Activated T-cell treated with anti-CD3 and anti-CD28 coated beads, Interleukin-2, amount 50 U/mL, for 72 hours (primary cell): ENCODE measurements at places on chromosomes 4 and X. TPM values are rescaled to one million over a fixed set of nuclear protein-coding genes. Genes with fewer than 3 reads are reported as not detected.

The ZNF157 gene
- total RNA-seq, result 0.67 TPM

The PCSK1N gene
- total RNA-seq, result 2.8 TPM

The TMEM255A gene
- not detected for total RNA-seq

The VCX3B gene
- not detected for total RNA-seq

The RS1 gene
- total RNA-seq, result not detected

The GAGE12H gene
- not detected for total RNA-seq

The FRAS1 gene
- total RNA-seq, result 0.10 TPM

The FHDC1 gene
- total RNA-seq, result 0.10 TPM

The ZNF280C gene
- total RNA-seq, result 6.4 TPM

The ADH1C gene
- total RNA-seq, result not detected

- no peaks in the 10 kb centered on the region for H3K36me3 ChIP-seq
- no peak overlapping the region for H3K27ac ChIP-seq
- H3K27me3 ChIP-seq, result no peaks in the 10 kb centered on the region
- H3K4me3 ChIP-seq, result no peak overlapping the region
- no peaks in the 10 kb centered on the region for H3K4me1 ChIP-seq
- no peak for DNase-seq
Observed at GRCh38 chrX:116384406-116384954, 51.9 kb upstream of the SLC6A14 start.

DNA sequence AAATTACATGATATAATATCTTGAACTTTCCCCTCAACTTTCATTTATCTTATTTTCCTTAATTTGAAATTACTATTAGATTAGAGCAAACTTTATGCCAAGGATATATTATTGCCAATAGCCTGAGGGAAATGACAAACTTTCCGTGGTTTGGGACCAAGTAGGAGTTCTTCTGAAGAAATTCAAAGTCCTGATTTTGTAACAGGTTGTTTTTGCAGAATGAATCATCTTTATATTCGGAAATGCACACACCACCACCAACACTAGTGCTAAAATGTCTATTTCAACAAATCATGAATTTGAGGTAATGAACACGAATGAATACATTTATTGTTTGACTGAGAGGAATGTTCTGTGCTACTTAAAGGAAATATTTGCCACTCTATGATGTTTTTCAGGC lies 226.7 kb downstream of the GRIA2 start:
- H3K4me3 ChIP-seq, result no peak overlapping the region
- H3K36me3 ChIP-seq, result no peaks in the 10 kb centered on the region
- H3K4me1 ChIP-seq, result no peaks in the 10 kb centered on the region
- H3K27me3 ChIP-seq, result no peaks in the 10 kb centered on the region

- H3K4me1 ChIP-seq, result no peaks in the 10 kb centered on the region
- no peak overlapping the region for H3K27ac ChIP-seq
- H3K27me3 ChIP-seq, result no peaks in the 10 kb centered on the region
- DNase-seq, result no peak
- H3K36me3 ChIP-seq, result no peaks in the 10 kb centered on the region
Observed at GRCh38 chr4:107379054-107379869, 340.8 kb downstream of the PAPSS1 start.

DNA sequence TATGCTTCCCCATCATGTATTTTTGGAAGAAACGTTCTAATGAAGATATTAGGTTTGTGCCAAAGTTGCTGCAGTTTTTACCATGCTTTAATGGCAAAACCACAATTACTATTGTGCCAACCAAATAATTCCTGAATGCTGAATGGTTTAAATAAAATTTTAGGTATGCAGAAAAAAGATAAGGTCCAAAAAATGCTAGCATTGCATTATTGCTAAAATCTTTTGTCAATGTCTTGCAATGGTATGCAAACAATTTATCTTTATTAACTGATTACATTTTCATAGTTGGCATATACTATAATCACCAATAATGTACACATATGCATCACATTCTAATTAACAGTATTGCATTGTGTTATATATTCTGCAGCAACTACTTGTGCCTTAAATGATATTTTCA lies 1657.4 kb upstream of the IGFBP7 start:
- H3K4me1 ChIP-seq, result no peaks in the 10 kb centered on the region
- no peaks in the 10 kb centered on the region for H3K27me3 ChIP-seq
- no peak overlapping the region for H3K27ac ChIP-seq
- peaks cover 2% of the 10 kb centered on the region for H3K36me3 ChIP-seq
- DNase-seq, result no peak
- no peak overlapping the region for H3K4me3 ChIP-seq

DNA sequence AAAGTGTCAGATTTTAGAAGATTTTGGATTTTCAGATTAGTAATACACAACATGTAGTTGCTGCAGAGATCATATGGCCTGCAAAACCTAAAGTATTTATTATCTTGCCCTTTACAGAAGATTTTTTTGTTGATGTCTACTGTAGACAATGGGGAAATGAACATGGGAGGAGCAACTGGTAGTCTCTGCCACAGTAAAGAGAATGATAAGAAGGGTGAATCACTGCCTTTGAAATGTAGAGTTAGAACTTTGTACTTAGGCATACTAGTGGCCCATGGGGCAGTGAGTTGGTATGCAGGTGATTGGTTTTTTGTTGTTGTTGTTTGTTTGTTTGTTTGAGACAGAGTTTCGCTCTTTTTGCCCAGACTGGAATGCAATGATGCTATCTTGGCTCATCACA lies 50.1 kb downstream of the GAB1 start:
- H3K27ac ChIP-seq, result no peak overlapping the region
- H3K36me3 ChIP-seq, result no peaks in the 10 kb centered on the region
- DNase-seq, result no peak
- no peaks in the 10 kb centered on the region for H3K4me1 ChIP-seq
- no peak overlapping the region for H3K4me3 ChIP-seq

- no peaks in the 10 kb centered on the region for H3K27me3 ChIP-seq
- DNase-seq, result no peak
- H3K27ac ChIP-seq, result no peak overlapping the region
- H3K4me3 ChIP-seq, result no peak overlapping the region
- peaks cover 2% of the 10 kb centered on the region for H3K36me3 ChIP-seq
Observed at GRCh38 chr4:142091691-142092182, 455.4 kb downstream of the IL15 start.

- DNase-seq, result no peak
- H3K27ac ChIP-seq, result no peak overlapping the region
- peaks cover 6% of the 10 kb centered on the region for H3K4me1 ChIP-seq
- no peak overlapping the region for H3K4me3 ChIP-seq
- H3K27me3 ChIP-seq, result no peaks in the 10 kb centered on the region
- no peaks in the 10 kb centered on the region for H3K36me3 ChIP-seq
Observed at GRCh38 chr4:113880240-113881028, 99.0 kb downstream of the ARSJ start.

DNA sequence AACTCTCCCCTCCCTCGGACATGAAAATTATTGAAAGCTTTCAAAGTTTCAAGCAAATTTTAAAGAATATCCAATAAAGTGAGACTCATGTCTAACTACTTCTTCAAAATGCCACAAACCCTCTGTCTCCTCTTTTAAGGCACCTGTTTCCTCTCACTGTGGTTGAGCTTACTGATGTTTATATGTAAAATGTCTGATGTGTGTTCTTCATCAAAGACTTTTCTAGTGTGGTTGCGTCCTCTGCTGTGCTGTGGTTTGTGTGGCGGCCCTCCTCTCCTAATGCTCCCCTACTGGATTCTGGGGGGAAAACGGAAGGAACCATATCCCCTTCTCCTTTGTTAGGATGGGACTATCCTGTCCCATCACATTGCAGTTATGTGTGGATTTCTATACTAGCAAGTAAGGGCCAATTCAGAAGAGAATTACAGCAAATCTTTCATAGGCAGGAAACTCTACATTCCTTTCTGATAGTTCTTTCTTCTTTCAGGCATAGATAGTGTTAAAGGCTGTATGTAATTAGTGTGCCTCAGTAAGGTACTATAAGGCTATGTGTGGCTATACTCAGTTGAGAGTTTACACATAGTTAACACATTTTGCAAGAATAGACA lies 221.0 kb upstream of the GPRIN3 start:
- peaks cover 14% of the 10 kb centered on the region for H3K4me1 ChIP-seq
- no peak overlapping the region for H3K4me3 ChIP-seq
- H3K27me3 ChIP-seq, result peaks cover 46% of the 10 kb centered on the region
- no peak for DNase-seq

- H3K36me3 ChIP-seq, result no peaks in the 10 kb centered on the region
- no peaks in the 10 kb centered on the region for H3K4me1 ChIP-seq
- H3K27me3 ChIP-seq, result no peaks in the 10 kb centered on the region
- no peak overlapping the region for H3K27ac ChIP-seq
- no peak overlapping the region for H3K4me3 ChIP-seq
Observed at GRCh38 chr4:19512086-19512485, 739.6 kb upstream of the SLIT2 start.

GRCh38 chr4:157882901-157883300 lies 289.9 kb downstream of the GASK1B start:
- no peak overlapping the region for H3K4me3 ChIP-seq
- no peak for DNase-seq
- H3K27ac ChIP-seq, result no peak overlapping the region
- no peaks in the 10 kb centered on the region for H3K27me3 ChIP-seq
- H3K36me3 ChIP-seq, result no peaks in the 10 kb centered on the region

DNA sequence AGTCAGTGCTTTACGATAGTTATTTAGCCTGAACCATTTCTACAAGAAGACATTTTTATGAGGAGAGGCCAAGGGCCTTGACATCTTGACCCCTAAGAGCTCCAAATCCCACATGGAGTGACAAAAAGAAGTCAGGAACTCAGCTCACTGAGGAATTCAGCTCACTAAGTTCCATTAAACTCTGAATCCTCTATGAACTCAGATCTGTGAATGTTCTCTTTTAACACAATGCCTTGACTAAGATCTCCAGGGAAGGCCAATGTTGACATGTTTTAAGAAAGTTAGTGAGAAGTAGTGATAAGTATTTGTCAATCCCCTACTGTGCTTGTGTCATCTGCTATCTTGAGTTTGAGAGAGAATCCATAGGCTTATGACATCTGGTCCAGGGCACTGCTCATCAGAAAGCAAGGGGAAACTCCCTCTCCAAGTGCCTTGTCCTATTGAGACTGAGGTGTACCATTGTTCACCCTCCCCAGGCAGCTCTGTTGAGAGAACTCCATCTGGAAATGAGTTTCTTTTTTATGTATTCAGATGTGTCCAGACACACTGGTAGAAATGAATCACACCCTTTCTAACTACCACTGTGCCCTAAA lies 68.7 kb upstream of the PCDH19 start:
- H3K27ac ChIP-seq, result no peak overlapping the region
- DNase-seq, result no peak
- H3K36me3 ChIP-seq, result no peaks in the 10 kb centered on the region
- H3K4me3 ChIP-seq, result no peak overlapping the region
- no peaks in the 10 kb centered on the region for H3K4me1 ChIP-seq

GRCh38 chrX:111830571-111830970 lies 45.4 kb upstream of the TRPC5OS start:
- peaks cover 23% of the 10 kb centered on the region for H3K27me3 ChIP-seq
- H3K4me3 ChIP-seq, result no peak overlapping the region
- H3K4me1 ChIP-seq, result no peaks in the 10 kb centered on the region
- H3K27ac ChIP-seq, result no peak overlapping the region

GRCh38 chrX:92351511-92351910 lies 572.3 kb downstream of the PCDH11X start:
- no peaks in the 10 kb centered on the region for H3K4me1 ChIP-seq
- H3K27ac ChIP-seq, result no peak overlapping the region
- H3K36me3 ChIP-seq, result no peaks in the 10 kb centered on the region
- H3K4me3 ChIP-seq, result no peak overlapping the region
- no peaks in the 10 kb centered on the region for H3K27me3 ChIP-seq

DNA sequence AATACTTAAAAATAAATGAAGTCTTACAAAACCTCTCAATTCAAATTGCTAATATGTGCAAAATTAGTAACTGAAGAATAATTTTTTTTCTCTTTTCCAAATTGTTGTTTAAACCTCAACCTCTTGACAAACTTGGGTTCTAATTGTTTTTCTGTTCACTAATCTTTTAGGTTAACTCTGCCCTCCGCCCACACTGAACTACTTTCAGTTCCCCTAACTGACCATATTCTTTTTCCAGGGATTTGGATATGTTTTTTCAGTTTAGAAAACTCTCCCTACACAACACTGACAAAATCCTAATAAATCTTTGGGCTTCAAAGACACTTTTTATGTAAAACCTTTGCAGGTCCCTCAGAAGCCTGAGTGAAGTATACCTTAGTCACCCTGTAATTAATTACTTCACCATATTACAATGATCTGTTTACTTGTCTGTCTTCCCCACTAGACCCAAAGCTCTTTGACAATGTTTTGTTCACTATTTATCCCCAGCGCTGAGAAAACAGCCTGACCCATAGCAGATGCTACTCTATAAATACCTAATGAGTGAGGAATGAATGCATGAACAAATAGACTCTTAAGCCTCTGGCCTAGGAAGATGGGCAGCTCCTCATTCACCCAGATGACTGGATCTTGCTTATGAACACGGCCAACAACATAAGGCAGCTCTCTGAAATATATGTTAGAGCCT lies 134.9 kb downstream of the MAML3 start:
- H3K36me3 ChIP-seq, result no peaks in the 10 kb centered on the region
- H3K27ac ChIP-seq, result no peak overlapping the region
- H3K4me3 ChIP-seq, result no peak overlapping the region
- H3K4me1 ChIP-seq, result no peaks in the 10 kb centered on the region
- DNase-seq, result no peak

DNA sequence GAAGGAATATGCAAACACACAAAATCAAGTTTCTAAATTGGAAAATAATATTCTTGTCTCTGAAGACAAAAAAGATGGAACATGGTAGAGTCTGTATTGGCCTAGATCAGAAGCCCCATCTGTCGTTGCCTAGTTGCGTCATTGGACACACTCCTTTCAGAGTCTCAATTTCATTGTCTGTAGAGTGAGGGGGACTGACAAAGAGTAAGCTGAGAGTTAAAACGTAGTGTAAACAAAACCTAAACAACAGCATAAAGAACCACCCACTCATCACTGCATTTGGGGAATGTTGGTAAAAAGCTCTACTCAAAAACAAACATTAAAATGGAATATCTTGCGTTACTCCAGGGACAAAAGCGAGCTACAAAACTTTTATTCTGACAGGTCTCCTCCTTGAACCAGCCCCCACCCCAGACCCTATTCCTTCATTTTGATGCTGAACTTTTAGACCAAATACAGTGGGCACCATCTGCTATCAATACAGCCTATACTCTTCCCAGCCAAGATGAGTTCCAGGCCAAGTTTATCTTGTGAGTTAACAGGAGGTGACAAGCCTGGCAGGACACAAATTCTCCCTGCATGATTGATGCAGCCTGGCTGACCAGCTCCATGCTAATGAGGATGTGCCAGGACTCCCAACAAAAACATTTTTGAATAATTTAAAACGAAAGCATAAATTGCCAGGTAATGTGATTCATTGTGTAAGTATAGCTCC lies 125.2 kb downstream of the COL25A1 start:
- no peaks in the 10 kb centered on the region for H3K4me1 ChIP-seq
- H3K27ac ChIP-seq, result no peak overlapping the region
- H3K27me3 ChIP-seq, result no peaks in the 10 kb centered on the region
- H3K4me3 ChIP-seq, result no peak overlapping the region
- no peak for DNase-seq

- no peak overlapping the region for H3K27ac ChIP-seq
- no peaks in the 10 kb centered on the region for H3K4me1 ChIP-seq
- H3K36me3 ChIP-seq, result peaks cover 2% of the 10 kb centered on the region
- no peak for DNase-seq
- H3K4me3 ChIP-seq, result no peak overlapping the region
Observed at GRCh38 chr4:33961761-33962160, 2282.6 kb downstream of the ARAP2 start.
